ENCODE measurements at places on chromosomes 1 and 21.

DNA sequence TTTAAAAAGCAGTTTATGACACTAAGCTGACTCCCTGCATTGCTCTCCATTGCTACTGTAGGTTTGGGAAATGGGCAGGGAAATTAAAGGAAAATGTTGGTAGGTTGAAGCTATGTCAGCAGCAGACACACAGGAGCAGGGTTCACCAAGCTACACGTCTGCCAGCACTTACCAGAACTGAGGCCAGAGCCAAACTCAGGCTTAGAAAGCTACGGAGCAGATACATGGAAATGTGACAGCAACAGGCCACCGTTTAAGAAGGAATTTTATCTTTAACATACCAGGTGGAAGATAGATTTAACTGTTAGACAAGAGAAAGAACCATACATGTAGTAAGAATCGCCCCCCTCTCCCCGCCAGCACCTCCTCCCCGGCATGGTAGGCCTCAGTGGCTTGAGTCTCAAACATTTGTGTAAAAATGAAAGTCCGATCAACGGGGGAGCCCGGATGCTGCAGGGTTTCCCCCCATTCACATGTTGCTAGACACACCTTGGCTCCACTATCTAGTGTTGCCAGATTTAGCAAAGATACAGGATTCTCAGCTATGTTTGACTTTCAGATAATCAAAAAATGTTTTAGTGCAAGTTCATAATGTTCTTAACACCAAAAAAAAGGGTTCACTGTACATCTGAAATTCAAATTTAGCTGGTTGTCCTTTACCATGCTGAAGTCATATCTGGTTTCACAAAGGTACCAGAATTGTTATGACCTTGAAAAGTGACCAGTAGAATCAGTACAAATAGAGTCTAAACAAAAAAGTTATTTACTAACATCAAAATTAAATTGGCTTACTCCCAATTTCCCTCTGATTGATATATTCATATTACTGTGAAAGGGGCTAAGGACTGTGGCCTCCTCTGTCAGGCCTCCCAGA is 6.7 kb downstream of the OR2T11 start:
- DNase-seq: no peak

DNA sequence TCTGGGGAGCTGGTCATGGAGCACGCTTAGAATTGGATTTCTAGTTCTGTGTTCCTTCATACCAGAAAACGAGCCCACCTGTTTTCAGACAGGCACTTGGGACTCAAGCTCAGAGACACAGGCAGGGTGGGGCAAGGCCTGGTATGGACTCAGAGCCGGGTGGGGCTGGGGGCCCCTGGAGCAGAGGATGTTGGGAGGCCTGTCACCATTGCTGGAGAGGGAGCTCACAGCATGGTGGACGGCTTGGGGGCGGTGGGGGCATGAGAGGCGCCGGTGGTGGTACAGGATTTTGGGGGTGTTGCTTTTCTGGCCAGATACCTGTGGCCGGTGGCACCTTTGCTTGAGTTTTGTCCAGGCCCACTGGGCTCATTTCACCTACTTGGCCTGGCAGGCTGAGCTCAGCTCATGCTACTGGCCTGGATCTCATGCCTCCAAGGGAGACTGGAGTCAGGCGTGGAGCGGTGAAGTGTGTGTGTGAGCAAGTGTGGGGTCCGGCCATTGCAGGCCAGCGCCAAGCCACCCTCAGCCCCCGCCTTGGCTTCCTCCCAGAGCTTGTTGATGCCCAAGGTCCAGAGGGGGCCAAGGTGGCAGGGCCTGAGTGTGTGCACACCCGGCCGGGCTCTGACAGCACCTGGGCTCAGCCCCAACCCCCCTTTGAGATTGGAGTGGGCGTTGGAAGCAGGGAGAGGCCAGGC is 8.7 kb downstream of the SLX9 start:
- no peak for DNase-seq

DNA sequence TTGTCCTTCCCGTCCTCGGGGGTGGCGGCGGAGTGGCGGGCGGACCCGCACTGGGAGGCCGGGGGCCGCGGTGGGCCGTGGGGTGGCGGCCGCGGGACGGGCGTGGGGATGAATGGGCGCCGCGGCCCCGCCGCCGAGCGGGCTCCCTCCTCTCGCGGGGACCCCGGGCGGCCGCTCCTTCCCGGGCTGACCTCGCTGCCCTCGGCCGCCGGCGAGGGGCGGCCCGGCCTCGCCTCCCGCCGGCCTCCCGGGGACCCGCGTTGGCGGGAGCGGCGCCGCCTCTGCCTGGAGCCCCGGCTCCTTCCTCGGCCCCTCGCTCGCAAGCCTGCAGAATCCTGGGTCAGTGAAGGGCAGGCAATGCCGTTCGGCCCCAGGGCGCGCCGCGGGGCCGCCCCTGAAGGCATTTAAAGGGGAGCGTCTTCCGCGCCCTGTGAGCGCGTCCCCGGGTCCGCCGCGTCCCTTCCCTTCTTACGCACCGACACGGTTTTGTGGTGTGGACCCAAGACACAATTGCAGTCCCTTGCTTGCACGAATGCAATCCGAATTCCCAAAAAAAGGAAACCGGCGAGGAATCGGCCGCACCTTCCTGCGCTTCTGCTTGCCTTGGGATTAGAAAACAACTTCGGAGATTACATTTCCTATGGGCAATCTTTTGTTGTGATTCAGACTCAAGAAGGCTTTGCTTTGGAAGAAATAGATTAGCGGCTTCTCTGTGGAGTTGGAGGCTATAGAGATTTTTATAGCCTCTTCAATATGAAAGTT is 776 bp downstream of the ITSN1 start:
- peak; percentile 56 for DNase-seq

DNA sequence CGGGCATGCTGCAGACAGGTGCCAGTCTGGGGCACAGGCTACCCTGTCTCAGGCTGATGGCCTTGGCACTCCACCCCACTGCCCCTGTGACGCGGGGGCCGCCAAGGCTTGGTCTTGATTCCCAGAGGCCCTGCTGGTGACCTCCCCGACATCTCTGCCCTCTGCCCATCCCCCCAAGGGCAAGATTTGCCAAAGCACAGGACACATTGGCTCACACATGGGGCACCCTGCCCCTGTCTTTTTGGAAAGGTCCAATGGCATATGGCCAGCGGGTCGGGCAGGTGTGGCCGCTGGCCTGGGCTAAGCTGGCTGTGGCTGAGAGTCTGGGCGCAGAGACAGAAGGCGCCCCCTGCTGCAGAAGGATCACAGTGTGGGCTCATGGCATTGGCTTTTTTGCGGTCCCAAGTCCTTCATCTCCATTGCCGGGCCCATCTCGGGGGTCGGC is 4.6 kb downstream of the MIB2 start:
- DNase-seq: peak; percentile 35

DNA sequence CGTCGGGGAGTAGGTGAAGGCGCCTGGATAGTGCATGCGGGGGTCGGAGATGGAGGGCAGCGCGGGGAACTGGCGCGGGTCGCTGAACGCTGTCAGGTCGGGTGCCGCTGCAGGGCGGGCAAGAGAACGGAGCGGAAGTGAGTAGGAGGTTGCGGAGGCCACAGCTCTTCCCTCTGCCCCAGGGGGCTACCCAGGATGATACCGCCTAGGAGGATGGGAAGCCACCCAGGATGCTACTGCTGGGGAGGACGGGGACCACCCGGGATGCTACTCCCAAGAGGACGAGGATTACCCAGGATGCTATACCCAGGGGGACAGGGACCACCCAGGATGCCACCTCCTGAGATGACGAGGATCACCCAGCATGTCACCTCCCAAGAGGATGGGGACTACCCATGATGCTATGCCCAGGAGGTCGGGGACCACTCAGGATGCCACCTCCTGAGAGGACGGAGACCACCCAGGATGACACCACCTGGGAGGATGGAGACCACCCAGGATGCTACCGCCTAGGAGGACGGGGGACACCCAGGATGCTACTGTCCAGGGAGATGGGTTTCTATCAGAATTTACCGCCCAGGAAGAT is 123.8 kb downstream of the CLIC6 start:
- no peak for DNase-seq

DNA sequence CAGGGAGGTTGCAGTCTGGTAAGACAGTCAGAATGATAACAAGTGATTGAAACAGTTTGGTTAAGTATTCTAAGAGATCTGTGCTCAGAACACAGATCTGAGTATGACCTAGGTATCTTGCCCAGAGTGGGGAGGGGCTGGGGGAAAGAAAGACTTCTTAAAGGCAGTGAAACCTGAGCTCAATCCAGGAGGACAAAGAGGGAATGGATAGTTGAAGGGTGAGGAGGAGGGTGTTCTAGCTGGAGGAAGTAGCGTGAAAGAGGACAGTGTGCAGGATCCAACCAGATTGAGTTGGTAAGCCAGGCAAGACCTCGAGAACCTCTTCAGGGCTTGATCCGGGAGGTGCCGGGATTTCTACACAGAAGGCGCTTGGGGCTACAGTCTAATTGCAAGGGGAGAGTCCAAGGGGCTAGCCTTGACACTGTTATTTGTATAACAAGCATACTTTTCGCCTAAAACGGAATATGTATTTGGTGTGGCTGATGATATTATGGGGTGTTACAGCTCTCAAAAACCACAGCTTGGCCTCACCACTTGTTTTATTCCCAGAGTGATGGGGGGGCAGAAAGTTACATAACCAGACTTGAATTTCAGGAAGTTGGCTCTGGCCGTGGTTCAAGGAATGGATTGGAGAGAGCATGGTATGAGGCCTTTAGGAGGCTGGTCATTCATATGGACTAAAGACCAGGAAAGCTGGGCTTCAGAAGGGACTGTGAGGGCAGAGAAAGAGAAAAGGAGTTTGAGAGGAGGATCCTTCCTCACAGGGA is 19.1 kb downstream of the RCSD1 start:
- DNase-seq: no peak

GRCh38 chr1:202086579-202087350 is 36.0 kb upstream of the GPR37L1 start:
- no peak for DNase-seq

DNA sequence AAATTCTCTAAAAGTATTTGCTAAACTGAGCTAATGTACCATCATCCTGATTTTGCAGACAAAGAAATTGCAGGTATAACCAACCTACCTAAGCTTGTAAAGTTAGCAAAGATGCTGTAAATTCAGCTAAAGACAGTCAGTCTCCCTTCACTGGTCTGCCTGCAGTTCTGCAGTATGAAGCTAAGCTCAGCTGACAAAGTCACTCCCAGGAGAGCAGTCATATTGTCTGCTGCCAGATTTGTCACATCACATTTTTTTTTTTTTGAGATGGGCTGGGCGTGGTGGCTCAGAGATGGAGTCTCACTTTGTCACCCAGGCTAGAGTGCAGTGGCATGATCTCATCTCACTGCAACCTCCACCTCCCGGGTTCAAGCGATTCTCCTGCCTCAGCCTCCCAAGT is 8.9 kb upstream of the CMPK1 start:
- DNase-seq: no peak

- no peak for DNase-seq
These were observed 555.3 kb downstream of the NUF2 start for GRCh38 chr1:163877016-163877415.

DNA sequence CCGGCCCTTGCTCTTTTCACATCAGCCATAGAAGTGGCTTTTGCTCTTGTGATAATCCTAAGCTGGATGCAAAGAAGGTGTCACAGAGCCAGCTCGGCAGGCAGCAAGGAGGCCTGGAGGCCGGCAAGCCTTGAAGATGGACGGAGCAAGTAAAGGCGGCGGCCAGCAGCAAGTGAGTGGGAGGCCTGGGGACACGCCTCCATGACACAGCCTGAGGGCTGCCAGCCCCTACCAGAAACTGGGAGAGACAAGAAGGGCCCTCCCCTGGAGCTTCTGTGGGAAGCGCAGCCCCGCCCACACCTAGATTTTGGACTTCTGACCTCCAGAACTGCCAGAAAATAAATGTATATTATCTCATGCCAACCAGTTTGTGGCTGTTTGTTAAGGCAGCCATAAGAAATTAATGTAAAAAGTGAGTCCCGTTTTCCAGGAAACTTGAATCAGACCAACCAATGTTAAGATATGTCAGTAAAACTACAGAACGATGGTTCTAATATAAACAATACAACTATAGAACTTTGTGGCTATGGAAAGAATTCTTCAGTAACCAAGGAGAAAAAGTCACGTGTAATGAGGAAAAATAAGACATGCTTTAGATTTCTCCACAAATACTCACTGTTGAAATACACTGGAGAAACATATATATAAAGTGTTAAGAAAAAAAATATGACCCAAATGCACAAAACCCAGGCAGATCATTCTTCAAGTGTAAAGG is 49.9 kb downstream of the BACE2 start:
- peak; percentile 76 for DNase-seq

DNA sequence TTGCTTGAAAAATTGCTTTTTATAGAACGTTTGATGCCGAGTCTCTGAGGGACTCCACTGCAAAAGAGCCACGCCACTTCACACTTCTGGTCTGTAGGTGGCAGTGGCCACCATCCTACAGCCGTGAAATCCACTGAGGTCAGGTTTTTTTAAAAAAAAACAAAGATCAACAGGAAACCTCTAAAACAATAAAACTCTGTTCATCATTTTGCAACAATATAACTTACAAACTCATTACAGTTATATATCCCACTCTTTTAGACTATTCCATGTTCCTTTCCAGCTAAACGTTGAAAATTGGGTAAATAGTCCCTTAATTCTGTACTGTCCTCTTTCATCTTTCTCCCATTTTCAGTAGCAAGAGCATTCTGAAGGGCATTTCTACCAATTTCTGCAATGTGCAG is 64.6 kb upstream of the FMN2 start:
- peak; percentile 36 for DNase-seq

DNA sequence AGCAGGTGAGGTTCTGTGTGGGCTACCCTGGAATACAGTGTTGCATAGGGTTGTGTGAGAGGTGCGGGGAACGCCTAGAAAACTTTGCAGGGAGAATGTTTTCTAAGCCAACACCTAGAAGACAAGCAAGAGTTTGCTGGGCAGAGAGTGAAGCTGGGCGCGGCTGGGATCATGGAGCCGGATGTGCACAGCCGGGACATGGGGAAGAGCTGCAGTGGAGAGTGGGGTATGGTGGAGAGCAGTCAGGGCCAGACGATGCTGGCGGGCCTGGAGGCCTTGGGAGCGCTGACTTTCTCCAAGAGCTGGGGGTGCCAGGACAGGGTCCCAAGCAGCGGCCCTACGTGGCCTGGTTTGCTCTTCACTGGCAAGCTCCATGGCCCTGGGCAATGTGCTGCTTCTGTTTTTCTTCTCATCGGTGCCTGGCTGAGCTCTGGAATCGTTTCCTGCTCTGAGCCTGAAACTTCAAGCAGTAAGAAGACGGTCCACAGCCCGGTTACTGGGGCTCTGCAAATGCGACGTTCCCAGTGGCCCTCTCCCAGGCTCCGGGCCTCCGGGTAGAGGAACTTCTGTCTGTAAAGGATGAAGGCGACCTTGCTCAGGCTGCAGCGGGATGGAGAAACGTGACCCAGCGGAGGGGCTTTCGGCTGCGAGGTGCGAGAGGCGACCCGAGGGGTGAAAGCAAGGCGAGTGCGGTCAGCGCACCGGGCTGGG is 51.9 kb upstream of the CD34 start:
- peak; percentile 67 for DNase-seq

Data from right hindlimb (tissue), 1 donor.